ENCODE measurements at places on chromosomes 13 and 19. TPM values are rescaled to one million over a fixed set of nuclear protein-coding genes. Genes with fewer than 3 reads are reported as not detected.

- DNase-seq: peak; percentile 17
These were observed 19.9 kb downstream of the TINCR start for GRCh38 chr19:5547881-5548280.

- peak; percentile 95 for DNase-seq
These were observed 42.7 kb downstream of the ADPRHL1 start for GRCh38 chr13:113410472-113411201.

- DNase-seq: no peak
These were observed 1260.5 kb upstream of the PCDH9 start for GRCh38 chr13:68490594-68490993.

- no peak for DNase-seq
These were observed 91.2 kb downstream of the KATNAL1 start for GRCh38 chr13:30216111-30216510.

The PET100 gene
- 68.2 TPM for total RNA-seq

The ZNF534 gene
- total RNA-seq: not detected

The ABHD17A gene
- 91.9 TPM for total RNA-seq

GRCh38 chr19:50158577-50158976 is 4.5 kb downstream of the IZUMO2 start:
- DNase-seq: no peak

GRCh38 chr19:35268536-35269437 is at the start of gene USF2:
Gene USF2 (plus strand): TSS chr19:35268962. CDS start chr19:35269102, 140 bp downstream.
- peak; percentile 30 for DNase-seq

The CCNA1 gene
- 0.39 TPM for total RNA-seq

DNA sequence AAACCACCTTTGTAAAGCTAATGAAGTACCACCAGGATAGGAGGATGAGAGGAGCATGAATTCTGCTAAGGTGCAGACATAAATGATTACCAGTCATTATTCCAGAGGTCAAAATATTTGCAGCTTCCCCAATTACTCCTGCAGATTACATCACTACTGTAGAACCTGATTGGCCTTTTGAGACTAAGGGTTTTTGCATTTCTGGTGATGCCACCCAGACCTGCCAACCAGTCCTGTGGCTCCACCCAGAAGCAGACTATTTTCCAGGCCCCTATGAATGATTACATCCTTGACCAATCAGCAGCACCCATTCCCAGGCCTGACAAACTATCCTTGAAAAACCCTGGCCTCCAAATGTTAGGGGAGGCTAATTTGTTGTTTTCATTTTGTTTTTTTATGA is 11.2 kb upstream of the KCNC3 start:
- DNase-seq: no peak

DNA sequence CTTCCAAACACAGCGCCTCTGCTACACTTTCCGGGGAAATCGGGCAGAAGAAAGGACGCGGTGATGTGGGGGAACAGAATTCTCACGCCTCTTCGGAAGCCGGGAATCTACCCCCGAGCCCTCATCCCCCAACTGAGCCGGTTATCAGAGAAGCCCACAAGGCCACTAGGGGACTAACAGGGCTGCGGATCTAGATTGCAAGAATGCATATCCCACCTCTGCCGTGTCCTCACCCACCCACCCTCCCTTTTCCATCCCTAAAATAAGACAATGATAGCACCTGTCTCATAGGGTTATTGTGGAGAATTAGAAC is 1.1 kb downstream of the IGFLR1 start:
- DNase-seq: no peak

DNA sequence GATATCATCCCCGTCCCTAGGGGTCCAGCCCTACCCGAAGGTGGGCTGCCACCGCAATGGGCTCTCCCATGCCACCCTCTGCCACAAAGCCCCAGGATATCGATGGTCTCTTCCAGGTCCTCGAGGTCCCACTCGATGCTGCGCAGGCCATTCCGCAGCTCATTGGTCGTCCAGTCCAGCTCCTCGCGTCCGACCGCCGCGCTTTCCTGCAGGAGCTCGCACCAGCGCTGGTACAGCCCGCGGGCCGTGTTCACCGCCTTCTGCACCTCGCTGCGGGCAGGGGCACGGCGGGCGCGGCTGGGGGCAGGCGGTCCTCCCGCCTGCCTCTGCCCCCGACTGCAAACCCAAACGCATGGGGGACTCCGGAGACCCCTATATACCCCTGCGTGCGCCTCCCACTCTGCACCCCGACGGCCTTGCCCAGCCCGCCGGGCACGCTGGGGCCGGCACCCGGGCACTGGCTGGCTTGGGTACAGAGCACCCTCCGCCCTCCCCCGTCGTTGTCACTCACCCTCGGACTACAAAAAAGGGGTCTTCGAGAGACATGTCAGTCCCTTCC is 468 bp downstream of the STX10 start:
- no peak for DNase-seq

The IL17D gene
- 4.3 TPM for total RNA-seq

DNA sequence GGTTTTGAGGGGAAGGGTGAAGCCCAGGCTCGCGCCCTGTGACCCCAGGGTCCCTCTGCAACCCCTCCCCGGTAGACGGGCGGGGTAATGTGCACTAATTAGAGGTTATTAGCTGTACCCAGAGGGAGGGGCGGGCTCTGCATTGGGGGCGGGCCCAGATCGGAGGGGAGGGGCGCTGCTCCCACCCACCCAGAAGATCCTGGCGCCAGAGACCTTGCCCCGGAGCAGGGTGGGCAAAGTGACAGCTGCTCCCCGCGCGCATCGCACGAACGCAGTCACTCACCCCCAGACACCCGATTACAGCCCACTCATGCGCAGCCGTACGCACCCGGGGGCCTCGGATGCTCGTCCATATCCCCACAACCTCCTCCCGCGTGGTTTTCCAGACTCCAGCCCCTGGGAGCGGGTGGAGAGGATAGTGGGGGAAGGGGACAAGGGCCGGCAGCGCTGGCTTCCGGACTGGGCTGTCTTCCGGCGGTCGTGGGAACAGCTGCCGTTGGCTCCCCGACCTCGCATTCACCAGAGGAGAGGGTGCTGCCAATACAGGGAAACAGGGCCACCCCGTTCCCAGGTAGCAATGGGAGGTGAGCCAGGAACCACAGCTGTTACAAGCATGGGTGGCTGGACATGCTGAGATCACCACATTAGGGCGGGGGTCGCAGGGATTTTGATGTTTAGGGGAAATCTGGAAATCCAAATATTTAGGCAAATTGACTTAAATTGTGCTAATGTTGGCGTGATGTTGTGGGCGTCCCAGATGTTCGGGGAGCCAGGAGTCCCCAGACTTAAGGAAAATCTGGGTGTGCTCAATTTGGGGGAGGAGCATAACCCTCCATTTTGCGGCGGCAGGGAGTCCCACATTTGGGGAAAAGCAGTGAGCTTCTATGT is 2.9 kb upstream of the HOOK2 start:
- DNase-seq: peak; percentile 85

The HNRNPA1L2 gene
- 4.0 TPM for total RNA-seq

GRCh38 chr19:13538601-13539253 is 32.4 kb upstream of the CACNA1A start:
- DNase-seq: no peak

The OR7A5 gene
- total RNA-seq: not detected

- DNase-seq: no peak
These were observed 13.1 kb downstream of the LRCH1 start for GRCh38 chr13:46565808-46566750.

The PRR19 gene
- total RNA-seq: 2.5 TPM

- no peak for DNase-seq
These were observed 45.0 kb downstream of the CBY2 start for GRCh38 chr13:45747071-45747470.

DNA sequence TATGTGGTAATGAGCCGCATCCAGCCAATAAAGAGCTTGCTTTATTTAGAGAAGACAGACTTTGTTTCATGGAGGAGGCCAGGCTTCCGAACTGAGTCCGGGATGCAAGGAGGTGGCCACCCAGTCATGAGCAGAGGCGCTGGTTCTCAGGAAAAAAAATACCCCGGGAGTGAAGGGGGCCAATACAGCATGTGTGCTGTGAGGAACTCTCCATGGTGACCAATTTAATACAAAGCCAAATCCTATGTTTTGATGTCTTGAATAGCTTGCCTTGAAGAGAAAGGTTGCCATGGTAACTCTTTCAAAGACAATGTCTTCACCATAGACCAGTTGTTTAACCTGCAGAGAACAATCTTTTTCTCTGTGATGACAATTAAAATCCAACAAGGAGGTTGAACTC is 43.4 kb upstream of the PDCD5 start:
- DNase-seq: no peak

- DNase-seq: no peak
These were observed 7.2 kb downstream of the PHF11 start for GRCh38 chr13:49502954-49503353.

DNA sequence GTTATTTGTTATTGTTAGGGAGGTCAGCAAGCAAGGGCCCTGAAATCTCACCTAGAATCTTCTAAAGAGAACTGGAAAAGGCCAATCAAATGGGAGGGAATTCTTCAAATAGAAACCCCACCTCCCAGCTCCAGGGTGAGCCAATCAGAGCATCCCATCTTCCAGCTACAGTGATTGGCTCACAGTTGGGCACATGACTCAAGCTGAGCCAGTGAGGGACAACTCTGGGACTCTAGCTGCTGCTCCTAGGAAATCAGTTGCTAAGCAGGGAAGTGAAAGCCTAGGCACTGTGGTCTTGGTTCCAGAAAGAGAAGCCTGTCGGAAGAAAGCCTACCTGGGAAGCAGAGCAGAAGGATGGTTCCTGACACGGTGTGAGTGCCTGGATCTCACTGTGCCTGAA is 13.4 kb downstream of the TM6SF2 start:
- no peak for DNase-seq

DNA sequence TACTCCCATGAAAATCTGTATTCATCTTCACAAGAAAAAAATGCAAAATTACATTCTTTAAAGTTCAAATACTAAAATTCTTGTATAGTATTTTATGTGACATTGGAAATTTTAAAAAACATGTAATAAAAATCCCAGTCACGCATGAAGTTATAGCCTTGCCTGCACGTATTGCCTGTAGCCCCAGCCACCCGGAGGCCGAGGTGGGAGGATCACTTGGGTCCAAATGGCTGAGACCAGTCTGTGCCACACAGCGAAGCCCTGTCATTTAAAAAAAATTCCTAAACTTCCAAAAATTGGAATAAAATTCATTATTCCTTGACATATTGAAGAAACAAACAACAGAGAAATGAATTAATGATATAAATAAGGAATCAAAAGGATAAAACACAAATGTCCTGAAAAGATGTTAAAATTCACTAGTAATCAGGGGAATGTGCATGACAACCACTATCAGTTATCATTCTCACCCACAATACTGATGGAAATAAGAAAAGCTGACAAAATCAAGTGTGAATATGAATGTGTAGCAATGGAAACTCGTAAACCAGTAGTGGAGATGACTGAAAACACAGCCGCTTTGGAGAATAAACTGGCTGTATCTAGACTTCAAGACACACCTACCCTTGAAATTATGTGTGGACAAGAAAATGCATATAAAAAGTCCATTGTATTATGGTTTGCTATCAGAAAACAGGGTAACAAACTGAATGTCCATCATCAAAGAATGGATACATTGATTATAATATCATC is 7.5 kb downstream of the CARD8 start:
- no peak for DNase-seq

DNA sequence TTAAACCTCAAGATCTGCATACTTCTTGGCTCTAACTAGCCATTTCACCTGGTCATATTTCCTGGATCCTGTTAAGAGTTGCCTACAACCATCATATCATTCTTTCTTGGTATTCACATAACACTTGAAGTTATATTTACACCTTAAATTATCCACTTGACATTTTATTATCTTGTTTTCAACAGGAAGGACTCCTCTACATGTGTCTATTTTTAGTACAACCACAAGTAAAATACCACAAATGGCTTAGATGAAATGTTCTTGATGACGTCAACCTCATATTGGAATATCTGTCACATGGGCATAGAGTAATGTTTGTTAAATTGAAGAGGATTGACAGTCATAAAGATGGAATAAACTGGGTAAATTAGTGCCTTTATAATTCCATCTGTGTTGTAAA is 9.4 kb downstream of the PCDH20 start:
- no peak for DNase-seq

The CYP2F1 gene
- total RNA-seq: not detected

- no peak for DNase-seq
These were observed 38.4 kb downstream of the DACH1 start for GRCh38 chr13:71828564-71828963.

DNA sequence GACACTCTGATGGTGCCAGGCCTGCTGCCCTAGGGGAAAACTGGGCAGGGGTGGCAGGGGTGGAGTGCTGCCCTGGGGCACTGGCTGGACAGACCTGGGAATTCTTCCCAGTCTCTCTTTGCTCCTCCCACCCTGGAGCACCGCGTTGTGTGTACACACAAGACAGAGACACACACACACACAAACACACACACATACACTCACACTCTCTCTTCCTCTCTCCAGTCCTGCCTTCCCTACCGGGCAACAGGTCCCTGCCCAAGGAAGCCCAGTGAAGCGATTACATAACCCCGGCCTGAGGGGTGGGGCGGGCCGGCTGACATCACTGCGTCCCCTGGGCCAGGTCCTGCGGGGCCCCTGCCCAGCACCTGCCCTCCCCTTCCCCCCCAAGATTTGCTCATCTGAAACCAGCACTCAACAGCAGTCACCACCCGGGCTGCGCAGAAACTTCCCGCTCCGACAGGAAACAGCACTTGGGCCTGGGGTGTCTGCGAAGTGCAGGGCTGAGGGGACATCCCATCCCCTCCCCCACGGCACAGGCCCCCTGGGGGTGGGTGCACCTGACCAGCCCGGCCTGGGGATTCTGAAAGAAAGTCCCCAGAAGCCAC is 1.2 kb downstream of the MKNK2 start:
- peak; percentile 48 for DNase-seq

The CXCL17 gene
- not detected for total RNA-seq

The LSR gene
- not detected for total RNA-seq

The CGB1 gene
- 1.00 TPM for total RNA-seq

The ZNF563 gene
- 0.45 TPM for total RNA-seq

- no peak for DNase-seq
These were observed 24.4 kb downstream of the CERS1 start for GRCh38 chr19:18871543-18871942.

DNA sequence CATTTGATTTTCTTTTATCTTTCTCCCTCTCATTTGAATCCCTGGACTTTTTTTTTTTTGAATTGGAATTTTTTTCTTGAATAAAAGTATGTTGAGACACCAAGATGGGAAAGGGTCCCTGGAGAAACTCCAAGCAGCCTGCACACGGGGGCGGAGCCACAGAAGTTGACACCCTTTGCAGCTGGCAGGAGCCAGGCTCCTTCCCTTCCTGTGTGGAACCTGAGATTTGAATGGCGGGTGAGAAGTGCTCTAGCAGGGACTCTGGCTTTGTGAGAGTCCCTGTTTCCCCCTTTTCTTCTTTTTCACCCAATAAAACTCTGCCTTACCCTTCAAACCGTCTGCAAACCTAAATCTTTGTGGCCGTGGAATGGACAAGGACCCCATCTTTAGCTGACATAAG is 1381.0 kb upstream of the MIR17HG start:
- DNase-seq: no peak

Measured in SJSA1 (cell line).